ENCODE measurements at places on chromosomes 2 and 18.

GRCh38 chr2:233000886-233001750 is 11.9 kb downstream of the NGEF start:
- no peak for DNase-seq

DNA sequence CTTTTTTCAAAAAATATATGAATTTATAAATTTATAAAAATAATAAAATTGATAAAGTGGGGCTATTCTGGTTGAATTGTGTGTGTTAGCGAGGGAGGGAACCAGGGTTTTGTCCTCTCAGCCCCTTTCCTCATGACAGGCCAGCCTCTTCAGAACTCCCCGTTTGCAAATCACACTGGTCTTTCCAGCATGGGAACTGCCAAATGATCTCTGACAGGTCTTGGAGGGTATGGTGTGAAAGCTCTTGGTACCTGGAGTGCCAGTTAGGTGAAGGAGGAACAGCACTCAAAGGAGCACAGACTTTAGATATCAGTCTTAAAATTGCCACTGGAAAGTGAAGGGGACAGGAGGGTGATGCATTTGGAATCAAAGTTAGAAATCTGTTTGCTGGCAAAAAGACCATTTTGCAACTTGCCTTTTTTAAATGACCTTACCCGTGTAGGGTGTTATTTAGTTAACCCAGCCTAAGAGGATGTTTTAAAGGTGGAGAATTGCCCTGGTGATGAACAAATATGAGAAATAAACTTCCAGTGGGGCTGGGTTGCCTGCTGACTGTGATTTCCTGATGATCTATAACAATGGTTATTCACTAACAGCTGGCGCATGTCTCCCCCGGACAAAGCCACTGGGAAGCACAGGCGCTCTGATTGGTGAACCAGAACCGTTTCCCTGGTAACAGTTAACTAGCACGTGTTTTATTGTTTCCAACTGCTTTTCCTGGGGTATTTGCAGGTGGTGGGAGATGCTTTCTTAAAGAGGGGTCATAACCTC is 85.3 kb upstream of the EFEMP1 start:
- no peak for DNase-seq

- DNase-seq: no peak
These were observed 64.7 kb upstream of the PXDN start for GRCh38 chr2:1808981-1809422.

DNA sequence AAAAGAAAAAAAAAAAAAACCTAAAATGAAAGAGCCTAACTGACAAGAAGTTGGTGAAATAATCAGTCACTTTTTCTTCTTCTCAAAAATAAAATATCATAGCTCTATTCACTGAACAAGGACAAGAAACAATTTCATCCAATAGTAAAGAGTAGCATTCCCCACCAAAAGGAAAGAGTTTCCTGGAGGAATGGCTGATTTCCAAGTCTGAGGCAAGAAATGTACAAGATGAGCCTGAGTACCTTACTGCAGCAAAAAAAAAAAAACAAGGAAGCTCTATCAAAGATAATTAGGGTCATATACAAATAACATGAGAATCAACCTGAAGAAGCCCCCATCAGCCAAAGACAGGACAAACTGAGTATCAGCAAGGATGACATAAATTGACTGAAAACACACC is 11.5 kb downstream of the ROCK1 start:
- no peak for DNase-seq

DNA sequence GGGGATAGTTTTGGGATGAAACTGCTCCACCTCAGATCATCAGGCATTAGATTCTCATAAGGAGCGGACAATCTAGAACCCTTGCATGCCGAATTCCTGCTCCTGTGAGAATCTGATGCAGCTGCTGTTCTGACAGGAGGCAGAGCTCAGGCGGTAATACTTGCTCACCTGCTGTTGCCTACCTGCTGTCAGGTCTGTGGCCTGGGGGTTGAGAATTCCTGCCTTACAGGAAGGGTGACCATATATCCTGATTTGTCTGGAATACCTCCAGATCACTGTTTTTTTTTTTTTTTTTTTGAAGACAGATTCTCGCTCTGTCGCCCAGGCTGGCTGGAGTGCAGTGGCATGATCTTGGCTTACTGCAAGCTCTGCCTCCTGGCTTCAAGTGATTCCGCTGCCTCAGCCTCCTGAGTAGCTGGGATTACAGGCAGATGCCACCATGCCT is 21.7 kb downstream of the ACSL3 start:
- no peak for DNase-seq
